ENCODE measurements at places on chromosomes 11 and 22.

DNA sequence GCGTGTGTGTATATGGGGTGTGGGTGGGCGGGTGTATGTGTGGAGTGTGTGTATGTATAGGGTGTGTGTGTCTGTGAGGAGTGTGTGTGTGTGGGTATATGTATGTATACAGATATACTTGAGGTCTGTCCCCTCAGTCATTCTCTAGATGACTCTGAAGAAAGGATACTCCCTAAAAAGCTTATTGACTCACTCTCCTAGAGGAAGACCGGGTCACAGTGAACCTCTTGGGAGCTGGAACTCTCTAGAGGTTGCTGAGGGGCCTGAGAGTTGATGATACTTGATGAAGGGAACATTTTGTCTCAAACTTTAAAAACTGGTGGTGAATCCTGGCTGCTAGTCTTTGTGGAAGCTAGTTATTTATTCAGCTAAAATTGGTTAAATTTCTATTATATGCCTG is 15.1 kb downstream of the STX3 start:
- no peak for DNase-seq

DNA sequence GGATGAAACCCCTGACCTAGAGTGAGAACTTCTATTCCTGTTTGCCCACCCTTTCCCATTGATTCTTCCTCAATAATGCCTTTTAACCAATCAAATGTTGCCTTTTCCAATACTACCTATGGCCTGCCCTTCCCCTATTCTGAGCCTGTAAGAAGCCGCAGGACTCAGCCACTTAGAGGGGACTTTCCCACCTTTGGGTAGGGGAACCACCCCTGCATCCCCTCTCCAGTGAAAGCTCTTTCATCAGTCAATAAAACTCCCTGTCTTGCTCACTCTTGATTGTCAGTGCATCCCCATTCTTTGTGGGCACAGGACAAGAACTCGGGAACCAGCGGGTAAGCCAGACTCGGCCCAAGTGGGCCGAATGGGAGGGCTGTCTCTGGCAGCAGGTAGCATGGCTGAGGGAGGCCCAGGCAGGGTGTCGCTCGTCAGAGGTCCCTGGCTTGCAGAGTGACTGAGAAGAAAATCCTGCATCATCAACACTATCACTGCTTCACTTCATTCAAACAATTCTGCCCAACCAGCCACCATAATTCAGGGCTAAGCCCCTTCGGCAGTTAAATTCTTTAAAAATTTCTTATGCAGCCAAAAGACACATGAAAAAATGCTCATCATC is 30.4 kb downstream of the LDHAL6A start:
- DNase-seq: no peak

GRCh38 chr11:120756931-120757330 is 245.4 kb downstream of the GRIK4 start:
- DNase-seq: no peak

- DNase-seq: no peak
Observed at GRCh38 chr22:27512283-27512761, 289.2 kb downstream of the MN1 start.

DNA sequence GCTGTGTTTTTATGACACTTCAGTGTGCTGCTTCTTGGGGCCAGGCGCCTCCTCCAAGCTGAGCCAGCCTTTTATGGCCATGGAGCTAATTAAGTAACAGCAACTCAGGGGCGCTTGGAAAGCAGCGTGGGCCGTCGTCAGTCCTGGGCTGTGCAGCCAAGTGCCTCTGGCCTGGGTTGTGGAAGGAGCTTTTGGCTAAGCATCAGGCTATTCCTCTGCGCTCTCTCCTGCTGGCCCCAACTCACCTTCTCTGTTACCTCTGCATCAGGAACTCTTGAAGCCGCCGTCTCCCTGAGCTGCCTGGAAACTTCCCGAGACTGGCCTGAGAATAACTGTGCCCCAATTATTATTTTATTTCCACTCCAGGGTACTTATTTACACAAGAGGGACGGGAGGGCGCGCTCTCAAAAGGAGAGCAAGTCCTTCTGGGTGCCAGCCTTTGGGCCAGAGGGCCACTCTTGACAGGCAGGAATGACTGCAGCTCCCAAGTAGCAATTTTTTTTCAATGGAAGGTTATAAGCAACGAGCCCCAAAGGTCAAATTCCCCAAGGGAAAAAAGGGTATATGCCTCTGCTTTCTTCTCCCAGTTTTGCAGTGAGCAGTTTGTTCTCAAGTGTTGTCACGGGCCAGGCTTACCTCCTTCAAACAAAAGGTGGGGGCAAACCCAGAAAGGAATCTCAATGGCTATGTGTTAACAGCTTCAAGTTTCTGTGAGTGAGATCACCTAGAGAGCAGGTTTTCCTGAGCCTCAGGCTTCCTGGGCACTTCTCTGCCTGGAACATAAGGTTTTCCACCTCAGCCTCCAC is 38.5 kb upstream of the NAV2 start:
- peak; percentile 76 for DNase-seq

DNA sequence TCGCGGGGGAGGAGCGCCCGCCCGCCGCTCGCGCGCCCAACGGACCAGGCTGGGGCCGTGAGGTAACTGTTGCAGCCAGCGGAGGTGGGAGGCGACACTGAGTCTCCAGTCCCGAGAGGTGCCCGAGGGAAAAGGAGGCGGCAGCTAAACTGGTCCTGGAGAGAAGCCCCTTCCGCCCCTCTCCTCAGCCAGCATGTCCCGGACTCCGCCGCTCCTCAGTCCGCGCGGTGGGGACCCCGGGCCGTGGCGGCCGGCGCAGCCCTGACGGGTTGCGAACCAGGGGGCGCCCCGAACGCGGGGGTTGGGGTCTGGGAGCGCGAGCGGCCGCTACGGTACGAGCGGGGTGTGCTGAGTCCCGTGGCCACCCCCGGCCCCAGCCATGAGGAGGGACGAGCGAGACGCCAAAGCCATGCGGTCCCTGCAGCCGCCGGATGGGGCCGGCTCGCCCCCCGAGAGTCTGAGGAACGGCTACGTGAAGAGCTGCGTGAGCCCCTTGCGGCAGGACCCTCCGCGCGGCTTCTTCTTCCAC is at the start of gene PDE3B:
Gene PDE3B (plus strand): TSS at position 108 of the 529 bp plus-strand sequence. CDS start 272 bp downstream, at position 380.
- DNase-seq: peak; percentile 91

- no peak for DNase-seq
Observed at GRCh38 chr22:17260298-17260697, 41.1 kb upstream of the ADA2 start.

- DNase-seq: no peak
Observed at GRCh38 chr11:123195188-123196059, at the start of gene CLMP. TSS of gene CLMP (minus strand) at chr11:123195248. CDS start at chr11:123194940, 308 bp downstream.

DNA sequence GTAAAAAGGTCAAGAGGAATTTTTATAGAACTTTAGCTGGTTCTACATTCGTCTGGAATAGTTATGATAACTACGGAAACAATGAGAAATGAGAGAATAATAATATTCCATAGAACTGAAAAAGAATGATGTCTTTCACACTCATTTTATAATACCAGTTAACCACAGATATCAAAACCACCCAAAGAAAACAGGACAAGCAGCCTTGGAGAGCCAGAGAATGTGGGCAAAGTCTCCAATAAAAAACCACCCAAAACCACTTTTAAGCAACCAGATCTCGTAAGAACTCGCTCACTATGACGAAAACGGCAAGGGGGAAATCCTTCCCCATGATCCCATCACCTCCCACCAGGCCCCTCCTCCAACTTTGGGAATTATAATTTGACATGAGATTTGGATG is 60.8 kb downstream of the ARHGAP32 start:
- no peak for DNase-seq

- DNase-seq: no peak
Observed at GRCh38 chr11:2995893-2996554, 3.9 kb upstream of the NAP1L4 start.

DNA sequence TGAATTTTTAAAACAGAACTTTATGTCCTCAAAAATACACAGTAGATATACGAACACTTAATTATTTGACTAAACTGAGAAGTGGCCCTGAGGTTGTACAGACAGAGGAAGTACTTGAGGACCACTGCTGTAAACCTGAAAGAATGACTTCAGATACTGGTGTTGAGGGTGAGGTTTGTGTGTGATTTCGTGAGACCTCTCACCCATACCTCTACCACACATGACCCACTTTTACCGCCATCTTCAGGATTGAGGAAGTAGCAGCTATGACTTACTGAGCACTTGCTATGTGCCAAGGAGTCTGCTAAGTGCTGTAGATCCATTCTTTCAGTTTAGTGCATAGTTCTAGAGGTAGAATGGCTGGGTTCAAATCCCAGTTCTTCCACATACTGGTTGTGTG is 21.9 kb downstream of the MMP13 start:
- no peak for DNase-seq

- DNase-seq: peak; percentile 91
Observed at GRCh38 chr11:36564376-36565030, 3.3 kb upstream of the RAG1 start.

DNA sequence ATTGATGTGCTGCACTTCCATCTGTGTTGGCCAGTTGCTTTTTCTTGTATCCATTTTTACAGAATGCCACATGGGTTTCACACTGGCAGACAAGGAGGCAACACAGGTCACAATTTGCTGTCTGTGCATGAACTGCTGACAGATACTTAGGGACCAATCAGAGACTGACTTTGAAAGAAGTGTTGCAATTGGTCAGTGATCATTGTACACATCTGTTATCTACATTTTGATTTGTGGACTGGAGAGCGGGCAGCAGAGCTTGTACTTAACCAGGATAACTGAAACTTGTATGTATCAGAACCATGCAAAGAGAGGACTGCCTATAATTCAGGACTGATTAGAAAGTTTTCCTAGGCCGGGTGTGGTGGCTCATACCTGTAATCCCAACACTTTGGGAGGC is 21.8 kb downstream of the PRR5 start:
- peak; percentile 52 for DNase-seq

- DNase-seq: no peak
Observed at GRCh38 chr22:45584621-45585436, 82.1 kb downstream of the FBLN1 start.

DNA sequence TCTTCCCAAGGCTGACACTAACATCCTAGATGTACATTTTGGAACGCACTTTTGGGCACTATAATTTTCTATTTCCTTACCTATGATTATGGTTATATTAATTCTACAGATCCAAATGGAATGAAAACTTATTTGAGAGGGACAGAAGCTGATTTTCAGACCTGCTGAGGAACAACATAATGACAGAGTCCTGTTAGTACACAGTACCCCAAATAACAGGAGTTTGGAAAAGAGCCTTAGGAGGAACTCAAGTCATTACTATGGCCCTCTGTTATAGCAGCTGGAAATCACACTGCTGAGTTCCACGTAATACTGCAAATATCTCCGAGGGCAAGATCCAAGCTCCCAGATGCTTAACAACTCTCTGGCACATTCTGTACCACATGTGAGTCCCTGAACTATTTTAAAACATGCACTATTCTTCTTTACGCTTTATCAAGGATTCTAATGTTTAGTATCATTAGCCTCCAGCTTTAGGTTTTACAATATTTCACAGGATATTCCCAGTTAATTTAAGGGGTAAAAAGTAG is 1027.7 kb upstream of the CCDC90B start:
- DNase-seq: no peak

GRCh38 chr11:64367931-64368672 is 9.1 kb downstream of the RPS6KA4 start:
- DNase-seq: no peak

GRCh38 chr11:43689167-43689566 is 8.6 kb downstream of the HSD17B12 start:
- DNase-seq: no peak

GRCh38 chr11:130383344-130384211 is 44.8 kb downstream of the ADAMTS8 start:
- DNase-seq: no peak

GRCh38 chr22:46678003-46678657 is 57.9 kb downstream of the GRAMD4 start:
- no peak for DNase-seq

DNA sequence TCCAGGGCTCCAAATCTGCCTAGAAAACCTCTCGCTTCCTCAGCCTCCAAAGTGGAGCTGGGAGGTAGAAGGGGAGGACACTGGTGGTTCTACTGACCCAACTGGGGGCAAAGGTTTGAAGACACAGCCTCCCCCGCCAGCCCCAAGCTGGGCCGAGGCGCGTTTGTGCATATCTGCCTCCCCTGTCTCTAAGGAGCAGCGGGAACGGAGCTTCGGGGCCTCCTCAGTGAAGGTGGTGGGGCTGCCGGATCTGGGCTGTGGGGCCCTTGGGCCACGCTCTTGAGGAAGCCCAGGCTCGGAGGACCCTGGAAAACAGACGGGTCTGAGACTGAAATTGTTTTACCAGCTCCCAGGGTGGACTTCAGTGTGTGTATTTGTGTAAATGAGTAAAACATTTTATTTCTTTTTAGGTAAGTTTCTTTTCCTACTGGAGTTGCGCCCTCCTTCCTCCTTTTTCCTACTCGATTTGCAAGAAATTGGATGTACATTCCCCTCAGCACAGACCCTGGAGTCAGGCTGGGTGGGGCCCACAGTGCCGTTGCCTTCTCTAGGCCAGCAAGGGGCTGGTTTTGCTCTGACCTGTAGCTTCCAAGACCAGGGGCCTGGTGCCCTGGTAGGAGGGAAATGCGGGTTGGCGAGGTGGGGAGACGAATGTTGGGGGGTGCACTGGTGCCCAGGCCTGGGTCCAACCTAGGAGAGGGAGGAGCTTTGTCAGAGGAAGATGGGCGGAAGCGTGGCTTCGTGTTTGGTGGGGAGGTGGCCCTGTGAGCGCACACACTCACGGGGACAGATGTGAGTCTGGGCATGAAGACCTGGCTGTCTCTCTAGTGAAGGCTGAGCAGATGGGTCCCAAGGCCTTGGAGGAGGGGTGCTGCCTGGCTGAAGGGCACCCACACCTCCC is 50.6 kb downstream of the ST14 start:
- DNase-seq: no peak

- DNase-seq: no peak
Observed at GRCh38 chr11:102946237-102946636, 9.3 kb downstream of the MMP13 start.

- no peak for DNase-seq
Observed at GRCh38 chr11:104442321-104442720, 278.4 kb upstream of the PDGFD start.

GRCh38 chr22:19567157-19568009 is 43.2 kb upstream of the CLDN5 start:
- DNase-seq: no peak

GRCh38 chr11:116400081-116400480 is 372.7 kb downstream of the BUD13 start:
- no peak for DNase-seq

DNA sequence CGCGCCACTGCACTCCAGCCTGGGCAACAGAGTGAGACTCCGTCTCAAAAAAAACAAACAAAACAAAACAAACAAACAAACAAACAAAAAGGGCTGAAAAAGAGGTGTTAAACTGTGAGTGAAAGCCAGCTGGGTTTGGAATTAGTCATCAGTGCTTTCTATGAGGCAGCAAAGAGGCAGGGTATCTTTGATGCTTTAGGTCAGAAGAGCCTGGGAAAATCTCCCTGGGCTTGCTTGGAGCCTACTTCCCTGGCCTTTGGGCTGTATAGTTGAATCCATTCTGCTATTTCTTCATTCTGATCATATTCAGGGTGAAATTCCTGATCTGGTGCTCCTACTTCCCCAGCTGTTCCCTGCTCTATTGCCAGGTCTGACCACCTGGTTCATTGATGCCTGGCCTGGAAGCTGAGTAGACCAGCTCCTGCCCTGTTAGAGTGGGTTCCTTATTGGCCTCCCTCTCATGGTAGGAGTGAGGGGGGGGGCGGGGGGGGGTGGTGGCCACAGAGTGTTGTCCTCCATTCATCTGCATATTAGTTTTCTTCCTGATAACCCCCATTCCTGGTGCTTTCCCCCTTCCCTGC is 65.6 kb downstream of the INSC start:
- no peak for DNase-seq

- DNase-seq: no peak
Observed at GRCh38 chr22:43216738-43217137, 29.8 kb upstream of the TTLL12 start.

GRCh38 chr22:43996170-43996980 is 27.7 kb upstream of the PARVB start:
- no peak for DNase-seq

Data from SK-N-DZ (cell line).